ENCODE measurements at places on chromosomes 6 and 20. TPM values are rescaled to one million over a fixed set of nuclear protein-coding genes. Genes with fewer than 3 reads are reported as not detected.

- peaks cover 38% of the 10 kb centered on the region for H3K27me3 ChIP-seq
- peak; percentile 84 for DNase-seq
- H3K4me1 ChIP-seq = peaks cover 23% of the 10 kb centered on the region
Observed at GRCh38 chr6:89986650-89987074, 92.4 kb downstream of the GJA10 start.

GRCh38 chr6:25547797-25548196 is 104.2 kb upstream of the SCGN start:
- no peaks in the 10 kb centered on the region for H3K4me1 ChIP-seq
- no peak for DNase-seq
- no peaks in the 10 kb centered on the region for H3K36me3 ChIP-seq
- no peaks in the 10 kb centered on the region for H3K27me3 ChIP-seq
- H3K4me3 ChIP-seq = no peak overlapping the region

DNA sequence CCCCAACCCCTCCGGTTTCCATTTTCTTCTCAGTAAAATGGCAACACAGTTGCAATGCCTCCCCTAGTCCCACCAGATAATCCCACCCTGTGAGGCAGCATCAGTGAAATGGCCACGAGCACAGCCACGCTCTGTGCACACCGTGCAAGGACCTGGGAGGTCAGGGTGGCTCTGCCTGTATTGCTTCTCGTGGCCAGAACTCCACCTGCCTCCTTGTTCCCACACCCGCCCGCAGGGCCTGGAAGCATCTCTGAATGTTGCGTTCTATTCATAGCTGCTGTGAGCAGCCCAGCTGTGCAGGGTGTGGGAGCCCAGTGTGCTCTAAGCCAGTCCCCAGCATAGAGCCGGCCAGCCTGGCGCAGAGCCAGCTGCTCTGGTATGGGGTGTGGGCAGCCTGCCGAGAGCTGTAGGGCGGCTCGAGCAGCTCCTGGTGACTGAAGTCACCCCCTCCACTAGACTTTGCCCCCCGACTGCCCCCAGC is 161.1 kb downstream of the DLL1 start:
- DNase-seq = peak; percentile 28
- no peak overlapping the region for H3K27ac ChIP-seq
- no peaks in the 10 kb centered on the region for H3K36me3 ChIP-seq
- H3K4me3 ChIP-seq = no peak overlapping the region
- no peaks in the 10 kb centered on the region for H3K27me3 ChIP-seq

DNA sequence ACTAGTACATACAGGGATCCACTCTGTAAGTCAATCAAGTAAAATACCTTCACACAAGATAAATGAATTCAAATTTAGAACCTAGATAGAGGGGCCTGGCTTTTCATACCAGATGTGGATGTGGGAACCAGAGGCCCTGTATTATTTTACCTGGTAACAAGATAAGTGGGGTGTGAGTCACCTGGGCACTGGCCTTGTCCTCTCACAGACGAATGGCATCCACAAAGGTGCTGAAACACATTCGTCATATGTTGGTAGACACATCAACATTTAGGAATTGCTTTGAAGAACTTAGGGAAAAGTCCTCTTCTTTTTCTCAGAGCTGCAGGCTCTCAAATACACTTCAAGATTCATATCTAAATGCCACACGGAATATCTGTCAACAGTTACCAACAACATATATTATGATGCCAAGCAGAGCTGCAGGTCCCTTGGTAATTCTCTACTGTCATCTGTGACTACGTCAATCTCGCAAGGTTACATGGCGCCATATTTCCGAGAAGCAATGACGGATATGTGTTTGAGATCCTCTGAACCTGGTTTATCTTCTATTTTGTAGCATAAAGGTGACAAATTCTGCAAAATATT is 618.6 kb downstream of the EPM2A start:
- H3K36me3 ChIP-seq = no peaks in the 10 kb centered on the region
- DNase-seq = no peak
- no peak overlapping the region for H3K4me3 ChIP-seq
- H3K27me3 ChIP-seq = no peaks in the 10 kb centered on the region
- no peak overlapping the region for H3K27ac ChIP-seq

Gene NOX3
- not detected for total RNA-seq

DNA sequence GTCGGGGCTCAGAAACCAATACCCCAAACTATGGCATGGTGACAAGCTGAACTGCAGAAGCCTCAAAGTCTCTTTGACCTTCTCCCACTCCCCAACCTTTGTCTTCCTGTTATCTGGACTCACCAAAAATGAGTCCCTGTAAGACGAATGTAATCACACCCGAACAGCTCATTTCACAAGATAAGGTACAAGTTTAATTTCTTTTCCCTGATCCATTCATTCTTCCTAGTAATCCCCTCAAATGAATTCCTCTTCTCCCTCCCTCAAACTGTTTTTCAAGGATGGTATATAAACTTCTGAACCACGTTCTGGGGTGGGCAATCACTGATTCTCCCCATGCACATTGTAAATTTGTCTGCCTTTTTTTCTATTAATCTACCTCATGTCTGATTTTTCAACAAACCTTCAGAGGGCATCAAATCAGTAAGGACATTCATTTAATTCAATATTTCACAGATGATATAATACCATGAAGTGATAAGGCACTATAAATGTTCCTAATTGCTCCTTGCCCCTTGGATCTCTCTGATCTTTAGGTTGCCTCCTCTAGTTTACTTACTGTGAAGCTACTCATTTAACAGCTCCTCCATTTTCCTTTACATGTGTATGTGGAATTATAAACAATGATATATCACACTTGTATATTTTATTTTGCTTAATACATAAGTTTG is 77.2 kb downstream of the OR2B2 start:
- DNase-seq = no peak
- no peaks in the 10 kb centered on the region for H3K36me3 ChIP-seq
- H3K4me3 ChIP-seq = no peak overlapping the region
- no peaks in the 10 kb centered on the region for H3K27me3 ChIP-seq

GRCh38 chr6:157677235-157677634 is 145.8 kb upstream of the SNX9 start:
- H3K4me1 ChIP-seq = no peaks in the 10 kb centered on the region
- no peaks in the 10 kb centered on the region for H3K36me3 ChIP-seq
- DNase-seq = no peak

DNA sequence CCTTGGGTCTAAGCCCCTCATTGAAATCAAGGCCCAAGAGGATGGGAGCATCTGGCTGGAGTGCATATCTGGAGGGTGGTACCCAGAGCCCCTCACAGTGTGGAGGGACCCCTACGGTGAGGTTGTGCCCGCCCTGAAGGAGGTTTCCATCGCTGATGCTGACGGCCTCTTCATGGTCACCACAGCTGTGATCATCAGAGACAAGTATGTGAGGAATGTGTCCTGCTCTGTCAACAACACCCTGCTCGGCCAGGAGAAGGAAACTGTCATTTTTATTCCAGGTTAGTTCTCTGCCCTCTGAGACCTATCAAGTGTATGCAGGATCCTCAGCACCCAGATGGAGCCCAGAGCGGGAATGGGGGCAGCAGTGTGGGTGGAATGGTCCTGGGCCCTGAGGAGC is 5.1 kb downstream of the BTN2A2 start:
- no peak for DNase-seq
- no peak overlapping the region for H3K27ac ChIP-seq
- peaks cover 6% of the 10 kb centered on the region for H3K4me1 ChIP-seq
- no peaks in the 10 kb centered on the region for H3K36me3 ChIP-seq
- no peak overlapping the region for H3K4me3 ChIP-seq
- H3K27me3 ChIP-seq = no peaks in the 10 kb centered on the region

DNA sequence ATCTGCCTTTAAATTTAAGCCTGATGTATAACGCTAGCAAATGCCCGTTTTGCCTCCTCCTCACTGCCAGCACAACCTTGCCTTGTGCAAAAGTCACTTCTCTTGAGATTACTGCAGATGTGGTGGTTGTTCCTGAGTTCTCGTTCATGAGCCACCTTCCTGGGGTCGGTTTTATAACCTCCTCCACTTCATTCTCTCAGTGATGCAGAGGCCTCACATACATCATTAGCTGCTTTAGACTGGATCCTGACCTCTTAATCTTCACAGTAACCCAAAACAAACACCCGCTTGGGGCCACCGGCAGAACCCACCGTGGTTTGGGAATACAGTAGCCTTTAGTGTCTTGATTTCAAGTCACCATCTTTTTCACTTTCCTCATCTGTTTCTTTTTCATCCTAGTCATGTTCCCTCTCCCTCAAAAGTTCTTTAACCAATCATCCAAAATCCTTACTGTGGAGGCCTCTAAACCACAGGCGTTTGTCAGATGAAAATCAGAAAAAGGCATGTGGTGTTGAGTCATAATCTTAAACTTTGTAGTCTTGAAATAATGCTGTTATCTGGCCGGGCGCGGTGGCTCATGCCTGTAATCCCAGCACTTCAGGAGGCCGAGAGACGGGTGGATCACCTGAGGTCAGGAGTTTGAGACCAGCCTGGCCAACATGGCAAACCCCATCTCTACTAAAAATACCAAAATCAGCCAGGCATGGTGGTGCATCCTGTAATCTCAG is 430.3 kb upstream of the SOX4 start:
- H3K36me3 ChIP-seq = no peaks in the 10 kb centered on the region
- H3K27me3 ChIP-seq = no peaks in the 10 kb centered on the region
- peaks cover 7% of the 10 kb centered on the region for H3K4me1 ChIP-seq
- no peak overlapping the region for H3K27ac ChIP-seq

Gene PLCB4
- total RNA-seq = 4.7 TPM

DNA sequence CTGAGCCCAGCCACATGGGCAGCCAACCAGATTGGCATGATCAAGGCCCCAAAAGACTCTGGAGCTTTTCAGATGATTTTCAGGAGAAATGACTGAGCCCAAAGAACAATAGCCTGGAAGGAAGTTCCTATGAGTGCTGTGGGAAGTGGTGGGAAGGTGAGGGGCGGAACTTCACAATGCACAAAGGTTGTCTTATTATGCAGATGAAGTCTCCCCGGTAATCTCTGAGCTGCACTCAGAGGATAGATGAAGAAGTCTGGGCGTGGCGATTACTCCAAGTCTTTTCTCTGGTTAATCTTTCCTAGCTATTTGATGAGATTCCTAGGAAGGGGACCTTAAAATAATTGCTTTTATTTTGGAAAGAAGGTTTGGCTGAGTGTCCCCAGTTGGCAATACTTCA is 36.9 kb downstream of the LBP start:
- no peak overlapping the region for H3K27ac ChIP-seq
- no peak overlapping the region for H3K4me3 ChIP-seq
- H3K36me3 ChIP-seq = no peaks in the 10 kb centered on the region

GRCh38 chr20:33232486-33233072 is 3.2 kb upstream of the BPIFA1 start:
- no peak for DNase-seq
- no peak overlapping the region for H3K4me3 ChIP-seq
- no peaks in the 10 kb centered on the region for H3K36me3 ChIP-seq
- no peak overlapping the region for H3K27ac ChIP-seq
- peaks cover 55% of the 10 kb centered on the region for H3K27me3 ChIP-seq

GRCh38 chr6:13120483-13121482 is 207.6 kb downstream of the TBC1D7 start:
- no peak for DNase-seq
- no peak overlapping the region for H3K27ac ChIP-seq
- no peak overlapping the region for H3K4me3 ChIP-seq
- H3K4me1 ChIP-seq = no peaks in the 10 kb centered on the region
- peaks cover 24% of the 10 kb centered on the region for H3K27me3 ChIP-seq
- H3K36me3 ChIP-seq = no peaks in the 10 kb centered on the region

GRCh38 chr6:34319471-34319885 is 70.7 kb upstream of the SMIM29 start:
- no peak overlapping the region for H3K27ac ChIP-seq
- no peak for DNase-seq
- H3K36me3 ChIP-seq = no peaks in the 10 kb centered on the region
- no peak overlapping the region for H3K4me3 ChIP-seq
- H3K4me1 ChIP-seq = no peaks in the 10 kb centered on the region
- H3K27me3 ChIP-seq = no peaks in the 10 kb centered on the region

GRCh38 chr6:68160348-68160747 is 474.7 kb upstream of the ADGRB3 start:
- no peak overlapping the region for H3K27ac ChIP-seq
- no peaks in the 10 kb centered on the region for H3K27me3 ChIP-seq
- no peak overlapping the region for H3K4me3 ChIP-seq
- no peaks in the 10 kb centered on the region for H3K36me3 ChIP-seq
- H3K4me1 ChIP-seq = no peaks in the 10 kb centered on the region

- peak overlapping the region; percentile 0 for H3K4me3 ChIP-seq
- peak; percentile 80 for DNase-seq
- no peaks in the 10 kb centered on the region for H3K27me3 ChIP-seq
- peak overlapping the region; percentile 48 for H3K27ac ChIP-seq
- no peaks in the 10 kb centered on the region for H3K36me3 ChIP-seq
Observed at GRCh38 chr6:81766482-81767069, 14.1 kb upstream of the TENT5A start.

- no peak for DNase-seq
- no peak overlapping the region for H3K4me3 ChIP-seq
- H3K27me3 ChIP-seq = no peaks in the 10 kb centered on the region
- H3K27ac ChIP-seq = no peak overlapping the region
- H3K4me1 ChIP-seq = no peaks in the 10 kb centered on the region
- peaks cover 14% of the 10 kb centered on the region for H3K36me3 ChIP-seq
Observed at GRCh38 chr20:25297141-25297905, 49.4 kb downstream of the PYGB start.

Gene RIMS1
- 0.50 TPM for total RNA-seq

- peak; percentile 49 for DNase-seq
- peaks cover 30% of the 10 kb centered on the region for H3K4me1 ChIP-seq
- no peaks in the 10 kb centered on the region for H3K27me3 ChIP-seq
- H3K27ac ChIP-seq = peak overlapping the region; percentile 91
Observed at GRCh38 chr20:50368813-50369224, 141.4 kb upstream of the PTPN1 start.

Gene RARS2
- total RNA-seq = 47.2 TPM

Gene TMEM217
- total RNA-seq = not detected

GRCh38 chr20:44632103-44632752 is 19.3 kb downstream of the ADA start:
- no peak overlapping the region for H3K27ac ChIP-seq
- H3K27me3 ChIP-seq = no peaks in the 10 kb centered on the region
- peak; percentile 41 for DNase-seq
- peaks cover 6% of the 10 kb centered on the region for H3K36me3 ChIP-seq
- no peak overlapping the region for H3K4me3 ChIP-seq

- H3K27ac ChIP-seq = no peak overlapping the region
- no peaks in the 10 kb centered on the region for H3K4me1 ChIP-seq
- H3K4me3 ChIP-seq = no peak overlapping the region
- H3K36me3 ChIP-seq = no peaks in the 10 kb centered on the region
Observed at GRCh38 chr6:133360194-133360593, 119.0 kb downstream of the EYA4 start.

Gene ADNP
- total RNA-seq = 104 TPM

Gene CDH4
- total RNA-seq = 6.1 TPM

Gene C4B
- 2.3 TPM for total RNA-seq

Gene RTN4IP1
- total RNA-seq = 15.7 TPM

DNA sequence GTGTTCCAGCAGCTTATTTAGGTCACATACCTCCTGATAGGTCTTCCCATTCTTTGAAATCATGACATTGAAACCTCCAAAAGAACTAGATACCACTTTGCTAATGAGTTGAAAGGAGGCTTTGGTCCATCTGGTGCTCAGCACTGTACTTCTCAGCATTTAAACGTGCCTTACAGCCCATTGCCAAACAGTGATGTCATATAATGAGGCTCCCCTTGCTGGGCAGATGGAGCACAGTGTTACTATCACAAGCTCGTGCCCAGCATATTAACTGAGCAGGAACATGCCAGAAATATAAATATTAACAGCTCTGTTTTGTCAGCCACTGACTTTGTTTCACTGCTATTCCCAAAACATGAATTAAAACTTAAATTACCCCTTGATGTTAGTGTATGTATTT is 25.5 kb upstream of the MAPK13 start:
- peaks cover 50% of the 10 kb centered on the region for H3K36me3 ChIP-seq
- DNase-seq = no peak
- no peaks in the 10 kb centered on the region for H3K27me3 ChIP-seq
- H3K4me1 ChIP-seq = peaks cover 3% of the 10 kb centered on the region

GRCh38 chr6:165644586-165645266 is 18.3 kb downstream of the PDE10A start:
- H3K4me3 ChIP-seq = no peak overlapping the region
- no peaks in the 10 kb centered on the region for H3K4me1 ChIP-seq
- no peaks in the 10 kb centered on the region for H3K36me3 ChIP-seq
- H3K27ac ChIP-seq = no peak overlapping the region

Gene RPS6KA2
- 37.8 TPM for total RNA-seq
